ENCODE measurements at places on chromosomes 3 and 15.

DNA sequence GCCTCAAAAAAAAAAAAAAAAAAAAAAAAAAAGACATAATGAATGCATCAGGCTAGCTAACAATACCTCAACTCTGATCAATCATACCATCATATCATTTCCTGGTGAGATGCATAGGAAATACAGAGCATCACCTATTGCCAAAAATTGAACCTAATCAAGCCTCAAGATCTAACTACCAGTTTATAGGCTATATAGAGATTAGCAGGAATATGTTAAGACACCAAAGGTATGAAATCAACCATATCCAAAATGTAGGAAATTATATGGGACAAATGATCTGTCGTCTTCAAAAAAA lies 387 bp upstream of the VPS33B start:
- no peak for DNase-seq

- DNase-seq, result no peak
These were observed 8.7 kb downstream of the STRA6 start for GRCh38 chr15:74193905-74194304.

- no peak for DNase-seq
These were observed 15.9 kb upstream of the HHLA2 start for GRCh38 chr3:108280476-108280875.

DNA sequence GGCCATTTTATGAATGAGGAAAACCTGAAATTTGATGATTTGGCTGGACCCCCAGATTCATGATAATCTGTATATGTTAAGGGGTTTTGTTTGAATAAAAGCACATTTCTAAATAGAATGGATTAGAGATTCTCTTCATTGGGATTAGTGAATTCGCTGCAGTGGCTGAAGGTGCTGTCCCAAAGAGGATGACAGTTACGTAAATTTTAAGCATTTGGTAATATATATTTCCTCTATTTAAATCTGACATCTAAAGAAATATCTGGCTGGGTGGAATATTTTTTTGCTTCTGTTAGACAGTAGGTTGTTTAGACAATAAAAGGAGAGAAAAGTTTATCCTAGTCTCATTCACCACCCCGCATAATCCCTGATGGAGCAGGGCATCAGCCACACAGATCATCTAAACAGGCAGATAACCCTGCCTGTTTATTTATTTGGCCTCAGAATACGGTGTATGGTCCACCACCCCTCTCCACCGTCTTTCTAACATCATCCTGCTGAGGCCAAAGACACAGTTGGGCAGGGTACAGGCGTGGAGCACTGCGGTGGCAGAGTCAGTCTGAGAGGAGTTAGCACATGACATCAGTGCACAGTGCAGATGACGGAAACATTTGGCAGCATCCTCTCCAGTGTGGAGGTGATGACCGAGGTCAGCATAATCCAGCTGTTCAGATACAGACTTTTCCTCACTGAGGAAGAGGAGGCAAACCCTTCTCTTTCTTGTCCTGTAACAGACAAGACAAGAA lies 20.4 kb upstream of the NFKBIZ start:
- no peak for DNase-seq

- no peak for DNase-seq
These were observed 984.1 kb downstream of the EPHA3 start for GRCh38 chr3:90091549-90091948.

DNA sequence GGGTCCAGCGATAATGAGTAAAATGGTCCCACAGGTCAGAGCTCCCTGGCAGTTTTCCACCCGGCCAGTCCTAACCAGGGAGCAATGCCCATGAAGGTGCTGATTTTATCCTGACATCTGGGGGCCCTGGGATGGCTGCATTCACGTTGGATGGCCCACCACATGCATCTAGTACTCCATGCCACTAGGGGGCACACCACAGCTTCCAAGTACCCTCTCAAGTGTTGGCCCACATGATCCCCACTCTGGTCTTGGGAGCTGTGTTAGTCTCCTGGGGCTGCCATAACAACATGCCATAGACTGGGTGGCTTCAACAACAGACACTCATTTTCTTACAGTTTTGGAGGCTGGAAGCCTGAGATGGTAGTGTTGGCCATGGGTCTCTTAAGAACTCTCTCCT lies 225.5 kb downstream of the SLCO3A1 start:
- peak; percentile 29 for DNase-seq

GRCh38 chr3:56940321-56940720 lies 120.1 kb upstream of the SPATA12 start:
- DNase-seq, result peak; percentile 59

DNA sequence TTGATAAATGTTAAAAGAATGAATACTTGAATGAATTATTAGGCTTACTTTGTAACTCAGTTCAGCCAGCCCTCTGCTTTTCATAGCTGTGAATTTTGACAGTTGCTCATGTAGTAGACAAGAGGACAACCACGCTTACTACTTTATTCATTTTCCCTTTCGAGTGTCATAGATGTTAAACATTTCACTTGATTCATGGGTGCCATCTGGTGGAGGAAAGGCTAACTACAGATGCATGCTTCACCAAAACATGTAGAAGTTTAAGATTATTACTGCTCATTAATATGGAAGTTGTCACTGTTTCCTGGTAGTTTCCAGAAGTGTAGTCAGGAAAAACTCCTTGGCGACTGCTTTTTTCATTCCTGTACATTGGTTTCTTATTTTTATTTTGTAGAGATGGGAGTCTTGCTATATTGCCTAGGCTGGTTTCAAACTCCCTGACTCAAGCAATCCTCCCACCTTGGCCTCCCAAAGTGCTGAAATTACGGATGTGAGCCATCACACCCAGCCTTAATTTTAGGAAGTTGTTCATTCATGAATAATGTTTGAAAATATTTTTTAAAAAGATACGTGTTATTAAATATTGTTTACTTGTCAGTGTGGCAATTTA lies 163.2 kb downstream of the B3GALNT1 start:
- DNase-seq, result no peak

DNA sequence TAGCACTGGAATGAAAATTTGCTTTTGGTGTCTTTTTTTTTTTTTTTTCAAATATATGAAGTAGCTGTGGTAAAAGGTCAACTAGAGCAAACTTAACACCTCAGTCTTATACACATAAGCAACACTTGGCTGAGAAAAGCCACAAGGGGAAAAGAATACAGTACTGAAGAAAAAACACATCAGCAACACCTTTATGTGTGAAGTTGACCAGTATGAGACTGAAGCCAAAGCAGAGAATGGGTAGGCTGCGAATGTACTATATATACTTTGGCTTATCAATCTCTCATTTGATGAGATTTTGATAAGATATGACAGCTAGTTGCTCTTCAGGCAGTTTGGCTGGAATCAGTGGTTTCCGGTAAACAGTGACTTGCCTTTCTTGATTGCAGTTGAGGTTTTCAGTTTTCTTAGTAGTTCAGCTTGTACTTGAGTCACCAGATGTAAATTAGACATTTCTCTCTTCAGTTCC lies 22.0 kb upstream of the ZCWPW2 start:
- no peak for DNase-seq

- DNase-seq, result peak; percentile 42
These were observed 777 bp downstream of the LOXL1 start for GRCh38 chr15:73927003-73927475.

DNA sequence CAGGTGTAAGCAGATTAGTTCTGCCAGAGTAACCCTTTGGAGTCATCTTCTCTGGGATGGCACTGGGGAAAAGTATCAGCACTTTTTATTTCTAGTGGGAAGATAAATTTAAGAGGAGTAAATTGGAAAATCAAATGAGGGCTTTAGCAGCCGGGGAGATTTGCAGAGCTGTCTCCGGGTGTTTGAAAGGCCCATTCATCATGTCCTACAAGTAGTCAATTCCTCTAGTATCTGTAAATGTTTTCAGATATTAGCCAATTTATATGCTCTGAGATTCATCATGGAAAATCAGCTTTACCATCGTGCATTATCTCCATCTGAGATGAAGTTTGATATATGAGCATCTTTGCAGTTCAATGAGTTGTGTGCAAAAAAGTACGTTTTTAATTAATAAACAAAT lies 93.6 kb downstream of the CDIN1 start:
- no peak for DNase-seq

- DNase-seq, result no peak
These were observed 278.1 kb upstream of the CADM2 start for GRCh38 chr3:84680700-84681099.

DNA sequence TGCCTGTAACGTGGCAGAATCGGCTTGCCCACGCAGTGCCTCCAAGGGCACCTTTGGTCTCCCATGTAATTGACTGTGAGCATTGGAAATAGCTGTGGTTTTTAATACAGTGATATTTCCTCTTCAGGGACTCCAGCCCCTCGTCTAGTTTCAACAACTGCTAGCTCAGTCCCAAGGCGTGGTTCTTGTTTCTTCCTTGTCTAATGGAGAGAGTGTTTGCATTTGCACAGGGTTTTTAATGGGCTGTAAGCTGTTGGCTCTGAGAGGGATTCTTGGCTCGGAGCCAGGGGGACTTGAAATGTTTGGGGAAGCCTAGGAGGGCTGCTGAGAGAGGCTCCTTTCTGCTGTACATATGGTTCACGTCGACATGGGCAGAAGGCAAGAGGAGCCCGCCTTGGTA lies 86.2 kb downstream of the THSD4 start:
- DNase-seq, result peak; percentile 99

GRCh38 chr3:188156056-188156455 lies 2.1 kb downstream of the LPP start:
- DNase-seq, result no peak

DNA sequence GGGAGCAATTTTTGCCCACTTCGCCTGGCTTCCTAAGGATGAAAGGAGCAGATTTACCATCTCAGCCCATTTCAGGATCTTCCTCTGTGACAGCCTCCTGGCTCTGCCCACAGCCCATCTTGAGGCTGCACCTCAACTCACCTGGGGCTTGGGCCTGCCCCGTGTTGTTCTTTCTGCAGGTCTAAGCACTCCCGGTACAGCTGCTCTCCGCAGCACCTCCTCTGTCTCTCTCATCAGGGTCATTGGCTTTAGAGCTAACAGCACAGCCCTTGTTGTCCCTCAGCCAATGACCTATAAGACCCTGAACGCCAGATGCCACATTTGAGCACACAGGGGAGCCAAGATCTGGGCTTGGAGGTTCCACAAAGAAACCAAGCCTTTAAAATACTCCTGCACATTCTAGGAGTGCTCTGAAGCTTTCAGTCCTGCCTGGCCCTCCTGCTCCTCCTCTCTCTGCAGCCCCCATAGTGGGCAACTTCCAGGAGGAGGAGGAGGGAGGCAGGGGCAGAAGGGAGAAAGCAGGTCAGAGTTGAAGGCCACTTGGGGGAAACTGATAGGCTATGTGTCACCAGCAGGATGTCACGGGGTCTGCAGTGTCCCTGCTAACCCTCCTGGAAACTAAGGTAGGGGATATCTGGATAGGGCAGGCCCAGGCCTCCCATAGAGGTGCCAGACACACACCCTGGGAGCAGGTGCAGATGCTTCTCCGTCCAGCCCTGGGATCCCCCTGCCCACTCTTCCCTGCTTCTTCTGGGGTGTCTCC lies 115.6 kb downstream of the ETFA start:
- no peak for DNase-seq

GRCh38 chr15:64180235-64180824 lies 17.5 kb upstream of the PPIB start:
- DNase-seq, result peak; percentile 83

DNA sequence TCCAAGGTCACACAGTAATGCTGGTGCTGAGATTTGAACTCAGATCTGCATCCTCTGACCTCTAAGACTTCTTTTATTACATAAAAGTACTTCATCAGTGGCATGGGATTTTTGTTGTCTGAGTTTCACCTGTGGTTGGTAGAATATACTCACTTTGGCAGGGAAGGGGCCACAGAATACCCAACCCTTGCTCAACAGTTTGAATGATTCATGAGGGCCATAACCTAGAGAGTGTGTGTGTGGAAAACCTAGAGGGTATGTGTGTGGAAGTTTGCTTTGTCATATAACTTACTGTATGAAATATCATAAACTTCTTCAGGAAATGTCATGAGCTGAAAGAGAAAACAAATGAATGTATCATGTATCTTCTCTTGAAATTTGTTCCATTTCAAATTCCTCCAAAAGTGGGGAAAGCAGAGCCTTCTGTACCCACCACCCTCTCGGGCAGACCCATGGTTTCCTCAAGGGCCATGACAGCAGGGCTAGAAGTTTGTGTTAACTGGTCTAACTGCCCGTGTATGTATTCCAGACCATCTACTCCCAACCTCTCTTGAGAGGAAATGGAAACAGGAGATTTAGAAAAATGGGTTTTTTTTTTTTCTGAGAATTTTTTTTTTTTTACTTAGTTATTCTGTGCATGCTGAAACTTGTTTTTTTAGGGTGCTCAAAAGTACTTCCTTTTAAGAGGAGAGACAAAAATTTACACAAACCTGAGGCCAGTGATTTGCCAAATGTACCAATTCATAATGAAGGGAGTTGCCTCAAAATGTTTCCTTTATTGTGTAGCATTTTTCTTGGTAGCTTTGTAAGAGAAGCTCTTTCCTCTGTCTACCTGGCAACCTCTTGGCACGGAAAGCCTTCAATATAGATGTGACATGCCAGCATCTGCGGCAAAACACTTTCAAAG lies 127.0 kb downstream of the TPRG1 start:
- DNase-seq, result no peak

- no peak for DNase-seq
These were observed 174.6 kb downstream of the P3H2 start for GRCh38 chr3:189945935-189946709.

DNA sequence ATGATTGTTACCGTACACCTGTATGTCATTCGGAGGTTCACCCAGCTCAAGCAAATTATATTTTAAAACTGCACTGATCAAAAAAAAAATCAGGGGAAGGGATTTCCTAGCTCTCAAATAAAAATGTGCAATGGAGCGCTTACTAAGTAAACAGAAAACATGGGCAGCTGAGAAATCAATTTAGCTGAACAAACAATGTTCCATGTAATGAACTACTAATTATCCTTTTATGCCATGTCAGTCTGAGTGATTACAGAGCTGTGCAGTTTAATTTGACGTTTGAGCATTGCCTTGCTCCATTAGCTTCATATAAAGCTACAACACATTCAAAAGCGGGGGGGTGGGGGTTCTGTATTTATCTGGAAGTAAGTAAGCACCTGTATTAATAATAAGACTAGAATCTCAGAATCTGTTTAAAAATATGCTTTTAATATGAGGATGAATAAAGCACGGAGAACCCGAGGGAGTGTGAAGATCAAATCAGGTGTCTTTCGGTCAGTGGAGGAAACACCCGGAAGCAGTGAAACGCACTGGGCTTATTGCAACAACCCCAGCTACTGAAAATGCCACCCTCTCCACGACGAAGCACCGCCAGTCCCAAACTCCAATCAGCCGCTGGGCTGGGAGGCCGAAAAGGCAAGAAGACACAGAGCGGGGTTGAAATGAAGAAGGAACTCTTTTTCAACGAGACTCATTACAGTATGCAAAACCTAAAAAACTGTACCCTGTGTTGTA lies 196.5 kb upstream of the ATP11B start:
- peak; percentile 71 for DNase-seq

- DNase-seq, result no peak
These were observed 62.4 kb downstream of the GASK1A start for GRCh38 chr3:43041517-43041916.

GRCh38 chr3:183555541-183556081 lies at the start of gene KLHL6:
Gene KLHL6 (minus strand): TSS chr3:183555706. CDS start chr3:183555653, 53 bp downstream.
- DNase-seq, result no peak

DNA sequence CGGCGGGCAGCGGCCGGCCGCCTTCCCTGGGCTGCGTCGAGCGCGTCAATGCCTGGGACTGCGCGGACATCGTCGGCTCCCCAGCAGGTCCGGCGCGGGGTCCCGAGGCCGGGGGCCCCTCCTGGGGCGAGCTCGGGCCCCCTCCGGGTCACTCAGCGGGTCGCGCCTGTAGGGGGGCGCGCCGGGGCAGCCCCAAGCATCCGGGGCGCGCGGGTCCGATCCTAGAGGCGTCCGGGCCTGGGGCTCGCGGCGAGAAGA lies 725 bp downstream of the TLE3 start:
- no peak for DNase-seq

Data from NCI-H2171 treated with DMSO at 0.1 percent for 48 hours (cell line).